Kasumi-1 (cell line): ENCODE measurements at places on chromosomes 3 and 15.

GRCh38 chr15:43095708-43096347 is 10.0 kb downstream of the UBR1 start:
- DNase-seq = no peak

- DNase-seq = no peak
Observed at GRCh38 chr3:17023006-17023664, 138.4 kb downstream of the PLCL2 start.

- no peak for DNase-seq
Observed at GRCh38 chr15:74242441-74243185, 6.5 kb downstream of the CCDC33 start.

GRCh38 chr3:170966495-170966894 is 58.1 kb upstream of the EIF5A2 start:
- no peak for DNase-seq

DNA sequence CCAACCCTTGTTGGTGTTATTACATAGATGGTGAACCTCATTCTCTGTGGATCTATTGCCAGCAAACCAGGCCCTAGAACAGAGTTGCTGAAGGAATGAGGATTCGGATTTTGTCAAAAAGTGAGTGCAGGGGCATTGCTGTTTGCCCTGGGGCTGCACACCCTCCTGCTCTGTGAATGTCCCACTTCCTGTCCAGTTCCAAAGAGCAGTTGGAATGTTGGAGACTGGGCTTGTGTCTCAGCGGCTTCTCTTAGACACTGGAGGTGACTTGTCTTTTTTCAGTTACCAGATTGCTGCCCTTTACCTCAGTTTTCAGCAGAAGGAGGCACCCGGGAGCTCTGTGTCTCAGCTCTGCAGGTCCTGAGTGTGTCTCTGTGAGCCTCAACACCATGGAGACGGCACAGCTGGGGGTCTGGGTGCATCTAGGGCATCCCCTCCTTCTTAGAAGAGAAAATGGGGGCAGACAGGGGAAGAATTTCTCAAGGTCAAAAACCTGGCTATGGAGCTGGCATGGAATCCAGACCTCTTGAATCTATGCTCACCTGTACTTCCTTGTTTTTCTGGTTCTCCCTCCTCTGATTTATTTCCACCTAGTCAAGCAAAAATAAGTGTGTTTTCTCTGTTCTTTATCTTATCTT is 46.3 kb downstream of the LIMD1 start:
- no peak for DNase-seq

DNA sequence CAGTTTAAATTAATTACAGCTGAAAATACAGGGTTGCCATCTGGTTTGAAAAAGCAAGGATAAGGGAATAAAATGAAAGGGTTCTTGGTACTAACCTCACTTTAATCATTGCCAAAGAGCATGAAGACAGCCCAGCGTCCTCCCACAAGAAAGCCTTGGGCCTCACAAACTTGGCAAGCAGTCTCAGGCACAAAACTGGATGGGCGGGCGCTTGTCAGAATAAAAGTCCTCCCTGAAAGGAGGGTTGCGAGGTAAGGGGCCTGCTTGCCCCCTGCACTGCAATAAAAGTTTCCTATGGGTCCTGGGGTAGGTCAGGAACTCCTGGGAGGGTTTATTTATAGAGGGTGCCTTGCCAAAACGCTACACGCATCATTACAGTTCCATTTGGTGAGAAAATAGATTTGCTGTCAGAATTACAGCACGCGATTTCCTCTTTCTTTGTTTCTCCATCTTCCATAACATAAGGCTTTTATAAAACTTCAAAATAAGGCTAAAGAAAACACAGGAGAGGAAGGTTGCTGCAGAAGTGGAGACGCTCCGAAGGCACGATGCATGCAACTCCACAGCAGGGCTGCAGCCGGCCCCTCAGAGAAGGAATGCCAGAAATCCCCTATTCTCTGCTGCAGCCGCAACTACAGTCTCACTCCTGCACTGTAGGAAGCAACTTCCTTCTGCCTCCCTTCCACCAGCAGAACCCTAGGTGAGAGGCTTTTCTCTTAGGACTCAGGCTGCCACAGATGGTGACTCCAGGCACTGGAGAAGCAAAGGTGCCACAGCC is 61.3 kb downstream of the VGLL4 start:
- peak; percentile 78 for DNase-seq

DNA sequence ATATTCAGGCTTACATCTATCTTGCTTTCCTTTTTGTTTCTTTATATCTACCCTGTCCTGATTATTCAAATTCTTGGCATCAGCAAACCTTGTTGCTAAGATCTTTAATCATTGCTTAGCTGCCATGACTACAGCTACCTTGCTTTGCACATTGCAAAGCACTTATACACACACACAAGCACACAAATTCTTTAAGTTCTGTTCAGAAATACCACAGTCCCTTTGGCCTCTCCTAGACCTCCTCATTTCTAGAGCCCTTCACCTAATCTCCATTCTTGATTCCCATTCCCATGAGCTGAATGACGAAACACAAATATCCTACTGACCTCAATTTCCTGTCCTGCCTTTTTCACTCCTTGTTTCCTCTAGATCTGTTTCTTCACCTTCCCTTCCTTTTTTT is 409.6 kb downstream of the UNC13C start:
- no peak for DNase-seq

DNA sequence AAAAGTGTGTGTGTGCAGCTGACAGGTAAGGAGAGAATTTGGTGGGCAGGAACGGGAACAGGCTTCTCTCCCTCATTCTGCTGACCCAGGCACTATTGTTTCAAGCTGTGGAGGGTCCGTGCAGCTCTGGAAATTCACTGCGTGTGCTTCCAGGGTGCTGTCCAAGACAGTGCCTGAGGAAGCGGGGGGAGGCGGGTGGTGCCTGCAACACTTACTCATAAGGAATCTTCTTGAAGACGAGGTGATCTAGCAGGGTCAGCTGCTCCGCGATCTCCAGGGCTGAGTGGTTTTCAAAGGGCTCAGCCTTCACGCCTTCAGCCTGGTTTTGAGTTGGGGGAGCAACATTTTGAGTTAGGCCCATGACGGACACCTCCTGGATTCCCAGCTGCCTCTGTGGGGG is 46.6 kb upstream of the CTSH start:
- DNase-seq = no peak

- no peak for DNase-seq
Observed at GRCh38 chr3:27749643-27750042, 27.5 kb upstream of the EOMES start.

DNA sequence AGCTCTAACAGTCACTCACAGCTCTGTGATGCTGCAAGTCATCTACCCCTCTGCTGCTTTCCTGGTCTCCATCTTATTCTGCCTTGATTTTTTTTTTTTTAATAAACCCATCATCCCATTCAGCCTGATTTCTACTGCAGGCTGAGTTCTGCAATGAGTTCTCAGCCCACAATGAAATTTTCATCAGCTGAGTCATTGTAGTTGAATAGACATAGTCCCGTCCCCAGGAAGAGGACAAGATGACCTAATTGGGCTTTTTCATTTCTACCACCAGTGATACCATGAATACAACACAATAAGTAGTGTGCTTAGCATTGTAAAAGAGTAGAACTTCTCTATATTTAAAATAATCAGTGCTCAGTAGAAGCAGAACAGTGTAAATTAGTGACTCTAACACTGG is 59.3 kb downstream of the C3orf85 start:
- no peak for DNase-seq

DNA sequence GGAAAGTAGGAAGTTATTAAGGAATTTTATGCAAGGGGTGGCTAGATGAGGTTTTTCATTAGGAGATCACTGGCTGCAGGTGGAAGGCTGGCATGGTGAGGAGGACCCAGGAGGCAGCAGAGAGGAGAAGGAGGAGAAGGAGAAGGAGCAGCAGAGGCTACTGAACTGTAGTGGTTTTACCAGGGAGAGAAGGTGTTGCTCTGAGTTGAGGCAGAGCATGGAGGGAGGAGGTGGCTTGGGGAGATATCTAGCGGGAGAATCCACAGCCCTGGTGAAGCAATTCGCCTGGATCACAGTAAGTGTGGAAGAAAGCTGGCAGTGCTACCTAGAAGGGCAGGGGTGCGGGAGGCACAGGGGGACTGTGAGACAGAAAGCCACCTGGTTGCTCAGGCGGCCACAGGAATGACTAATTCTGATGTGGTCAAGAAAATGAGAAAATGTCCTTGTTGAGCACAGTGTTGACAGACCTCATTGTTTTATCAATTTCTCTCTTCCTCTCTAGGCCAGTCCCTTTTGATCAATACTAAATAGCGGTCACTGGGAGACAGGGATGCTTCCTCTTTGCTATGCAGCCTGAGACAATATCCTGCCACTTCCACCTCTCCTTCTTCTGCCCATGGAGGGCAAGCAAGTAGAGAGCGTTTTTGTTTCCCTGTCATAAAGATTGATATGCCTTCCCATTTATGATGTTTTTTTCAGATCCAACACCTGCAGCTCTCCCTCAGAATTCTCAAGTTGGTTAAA is 94.6 kb downstream of the EEFSEC start:
- no peak for DNase-seq

GRCh38 chr15:92623435-92623834 is 32.1 kb downstream of the FAM174B start:
- DNase-seq = no peak

DNA sequence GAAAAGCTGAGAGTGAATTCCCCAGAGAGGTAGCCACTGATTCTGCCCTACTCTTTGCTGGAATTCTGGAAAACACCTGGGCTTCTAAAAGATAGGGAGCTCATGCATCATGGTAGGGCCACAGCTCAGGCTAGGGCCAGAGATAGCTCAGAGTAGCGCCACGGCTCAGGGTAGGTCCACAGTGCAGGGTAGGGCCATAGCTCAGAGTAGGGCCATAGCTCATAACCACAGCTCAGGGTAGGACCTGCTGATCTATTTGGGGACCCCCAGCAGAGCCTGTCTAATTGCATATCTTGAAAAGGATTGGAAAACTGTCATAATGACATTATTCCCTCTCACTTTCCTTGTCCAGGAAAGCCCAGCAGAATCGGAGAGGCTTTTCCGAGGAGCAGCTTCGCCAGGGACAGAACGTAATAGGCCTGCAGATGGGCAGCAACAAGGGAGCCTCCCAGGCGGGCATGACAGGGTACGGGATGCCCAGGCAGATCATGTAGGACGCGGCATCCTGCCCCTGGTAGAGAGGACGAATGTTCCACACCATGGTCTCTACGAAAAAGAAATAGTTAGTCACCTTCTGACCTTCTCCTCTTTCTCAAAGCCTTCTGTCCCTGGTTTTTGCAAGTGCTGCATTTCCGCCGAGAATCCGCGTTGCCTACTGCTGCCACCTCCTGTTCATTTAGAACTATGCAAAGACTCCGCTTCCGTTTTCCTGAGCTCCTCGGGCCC is 14.5 kb downstream of the TAGLN3 start:
- peak; percentile 69 for DNase-seq

GRCh38 chr3:126961791-126962461 is 21.0 kb upstream of the PLXNA1 start:
- no peak for DNase-seq

DNA sequence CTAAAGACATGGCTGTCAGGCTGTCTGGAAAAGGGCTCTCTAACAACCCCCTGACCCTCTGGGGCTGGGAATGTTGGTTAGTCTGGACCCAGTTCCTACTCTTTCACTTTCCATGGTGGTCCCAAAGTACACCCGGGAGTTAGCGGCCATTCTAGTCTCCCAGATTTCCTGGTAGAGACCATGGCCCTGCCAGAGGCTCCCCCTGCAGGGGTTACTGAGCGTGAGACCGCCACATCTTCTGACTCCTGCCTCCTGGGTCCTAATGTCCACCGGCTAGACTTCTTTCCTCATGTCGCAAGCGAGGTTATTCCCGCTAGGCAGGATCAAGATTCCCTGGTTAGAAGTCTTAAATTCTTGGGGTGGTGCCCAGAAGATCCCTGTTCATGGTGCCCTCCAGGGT is 540.0 kb upstream of the ROBO1 start:
- DNase-seq = no peak

DNA sequence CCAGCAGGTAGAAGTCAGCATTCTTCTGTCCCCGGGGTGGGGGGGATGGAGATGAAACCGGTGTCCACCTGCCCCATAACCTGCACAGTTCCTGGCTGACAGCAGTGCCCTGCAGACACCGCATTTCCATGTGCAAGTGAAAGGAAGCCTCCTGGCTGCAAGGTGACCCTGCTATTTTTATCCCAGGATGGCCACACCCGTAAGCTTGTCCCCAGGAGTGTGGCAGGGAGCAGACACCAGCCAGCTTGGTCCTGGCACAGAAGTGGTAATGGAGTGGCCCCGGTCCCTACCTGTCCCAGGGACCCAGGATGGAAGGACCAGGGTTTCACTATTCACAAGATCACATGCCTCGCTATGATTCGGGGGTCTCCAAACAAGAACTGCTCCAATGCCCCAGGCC is 85.3 kb upstream of the RPL32 start:
- no peak for DNase-seq

- DNase-seq = no peak
Observed at GRCh38 chr3:48268381-48268935, 27.6 kb downstream of the ZNF589 start.

DNA sequence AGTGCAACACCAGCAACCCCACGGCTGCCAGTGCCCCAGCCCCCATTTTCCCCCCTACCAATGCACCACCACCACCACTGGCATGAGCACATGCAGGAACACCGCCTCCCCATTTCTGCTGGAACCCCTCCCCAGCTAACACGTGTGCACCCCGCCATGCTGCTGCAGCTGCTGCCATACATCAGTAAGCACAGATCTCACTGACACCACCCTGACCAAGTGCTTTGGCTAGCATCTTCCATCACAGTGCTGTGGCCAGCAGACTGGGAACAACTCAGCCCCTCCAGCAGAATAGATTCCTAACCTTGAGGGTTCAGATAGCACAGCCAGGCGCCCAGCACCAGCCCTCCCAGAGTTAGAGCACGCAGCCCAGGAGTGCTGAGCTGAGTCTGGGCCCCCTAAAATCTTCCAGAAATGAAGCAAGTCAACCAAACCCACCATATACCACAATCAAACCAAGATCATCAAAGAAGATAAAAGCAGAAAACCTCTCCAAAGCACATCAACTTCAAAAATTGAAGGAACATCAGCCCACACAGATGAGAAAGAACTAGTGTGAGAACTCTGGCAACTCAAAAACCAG is 81.2 kb upstream of the CDV3 start:
- DNase-seq = no peak

GRCh38 chr3:146473726-146474125 is 4.4 kb upstream of the PLSCR2 start:
- no peak for DNase-seq

GRCh38 chr15:98177966-98178592 is 217.6 kb downstream of the ARRDC4 start:
- DNase-seq = peak; percentile 90

DNA sequence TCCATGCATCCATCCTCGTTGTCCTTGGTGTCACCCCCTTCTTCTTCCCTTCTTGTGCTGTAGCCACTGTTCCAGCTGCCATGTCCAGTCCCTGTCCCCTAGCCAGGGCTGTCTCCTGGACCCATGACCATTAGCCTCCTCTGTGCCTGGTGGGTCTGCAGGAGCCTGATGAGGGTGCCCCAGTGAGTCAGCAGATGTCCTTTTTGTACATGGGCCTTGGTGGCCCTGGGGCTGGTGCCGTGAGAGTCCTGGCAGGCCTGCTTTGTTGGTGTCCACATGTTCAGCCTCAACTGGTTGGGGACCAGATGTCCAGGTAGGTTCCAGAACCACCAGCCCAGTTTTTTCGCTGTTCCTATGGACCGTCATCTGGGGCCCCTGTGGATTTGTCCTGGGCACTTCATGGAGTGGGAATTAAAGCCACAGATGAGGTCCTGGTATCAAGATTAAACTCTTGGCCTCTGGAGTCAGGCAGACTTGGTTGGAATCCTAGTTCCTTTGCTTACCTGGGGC is 66.1 kb downstream of the FBLN2 start:
- no peak for DNase-seq
